ENCODE measurements at places on chromosomes 2 and 18. TPM values are rescaled to one million over a fixed set of nuclear protein-coding genes. Genes with fewer than 3 reads are reported as not detected.

The ALKAL2 gene
- total RNA-seq: not detected

The CARF gene
- total RNA-seq: 2.5 TPM

The ITPRIPL1 gene
- 1.1 TPM for total RNA-seq

The HOXD13 gene
- not detected for total RNA-seq

The UCN gene
- total RNA-seq: 1.1 TPM

The ODC1 gene
- 403 TPM for total RNA-seq

The COQ10B gene
- 68.2 TPM for total RNA-seq

The SERPINB3 gene
- total RNA-seq: not detected

The LYPD1 gene
- total RNA-seq: 32.1 TPM

The CLHC1 gene
- 7.9 TPM for total RNA-seq

The CD302 gene
- total RNA-seq: 5.4 TPM

The OTOS gene
- total RNA-seq: not detected

The EIF2AK2 gene
- 37.0 TPM for total RNA-seq

The CMPK2 gene
- 0.38 TPM for total RNA-seq

The GCA gene
- 6.2 TPM for total RNA-seq

The RNF152 gene
- total RNA-seq: 90.5 TPM

The TMEM200C gene
- 0.19 TPM for total RNA-seq

The AFF3 gene
- 2.0 TPM for total RNA-seq

The ANKMY1 gene
- total RNA-seq: 5.8 TPM

The KHK gene
- total RNA-seq: 0.56 TPM

The SLC11A1 gene
- 0.28 TPM for total RNA-seq

Measured in regular cardiac myocyte (primary cell).